B cell (primary cell): ENCODE measurements at places on chromosomes 5 and 9. TPM values are rescaled to one million over a fixed set of nuclear protein-coding genes. Genes with fewer than 3 reads are reported as not detected.

Gene CHMP5
- 15.3 and 20.4 TPM in 2 replicates for polyA plus RNA-seq

Gene CYSRT1
- polyA plus RNA-seq = 0.51 and 0.68 TPM in 2 replicates

Gene PDE8B
- polyA plus RNA-seq = not detected in 2 replicates

Gene SPATA24
- 2.0 and 4.6 TPM in 2 replicates for polyA plus RNA-seq

Gene TRIM41
- 28.4 and 32.6 TPM in 2 replicates for polyA plus RNA-seq

- DNase-seq = peak; percentile 82
Observed at GRCh38 chr5:131417240-131417869, 153.5 kb downstream of the CDC42SE2 start.

DNA sequence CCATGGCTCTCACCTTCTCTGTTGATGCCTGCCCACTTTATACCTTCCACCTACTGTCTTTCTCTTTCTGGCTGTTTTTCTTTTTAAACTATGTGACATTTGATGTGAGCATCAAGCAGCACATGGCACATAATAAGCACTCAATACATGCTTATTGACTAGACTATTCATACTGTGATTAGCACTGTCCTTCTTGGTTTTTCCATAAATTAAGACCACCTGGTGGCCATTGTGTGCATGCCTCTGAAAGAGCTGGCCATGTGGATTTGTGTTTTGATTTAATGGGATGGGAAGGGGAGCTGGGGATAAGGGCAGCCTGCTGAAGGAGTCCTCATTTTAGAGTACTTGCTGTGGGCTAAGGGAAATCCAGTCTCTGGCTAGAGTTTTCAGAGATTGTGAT, 79.4 kb downstream of the ARHGEF28 start:
- no peak for DNase-seq

DNA sequence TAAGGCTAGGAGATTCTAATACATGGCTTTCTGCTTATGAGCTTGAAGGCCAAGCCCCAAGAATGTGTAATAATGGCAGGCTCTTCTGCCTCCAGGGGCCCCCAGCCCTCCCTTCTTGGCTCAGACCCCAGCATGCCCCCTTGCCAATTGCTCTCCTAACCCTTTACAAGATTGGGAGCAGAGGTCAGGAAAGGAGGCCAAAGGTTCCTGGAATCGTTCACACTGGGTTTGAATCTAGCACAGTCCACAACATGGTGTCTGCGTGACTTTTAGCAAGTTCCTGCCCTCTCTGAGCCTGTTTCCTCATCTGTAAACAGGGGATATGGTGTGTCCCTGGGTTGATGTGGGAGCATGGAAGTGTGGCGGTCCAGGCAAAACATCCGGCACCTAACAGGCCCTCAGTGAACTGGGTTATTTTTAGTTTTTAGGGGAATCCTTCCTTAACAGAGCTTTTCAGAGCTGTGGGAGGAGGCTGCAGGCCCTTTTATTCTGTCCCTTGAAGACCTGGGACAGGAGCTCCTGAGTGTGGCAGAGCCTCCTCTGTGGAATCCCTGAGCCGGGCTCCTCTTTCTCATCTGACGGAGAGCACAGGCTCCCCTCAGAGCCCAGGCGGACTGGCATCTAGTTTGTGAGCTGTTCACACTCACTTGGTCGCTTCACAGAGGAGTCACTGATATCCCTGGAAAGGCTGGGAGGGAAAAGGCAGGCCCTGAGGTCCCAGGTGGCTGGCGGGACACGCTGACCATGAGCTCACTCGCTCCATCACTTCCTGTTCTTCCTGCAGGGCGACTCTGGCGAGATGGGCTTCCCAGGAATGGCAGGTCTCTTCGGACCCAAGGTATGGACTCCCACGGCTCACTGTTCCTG, 23.4 kb upstream of the ORM1 start:
- no peak for DNase-seq

DNA sequence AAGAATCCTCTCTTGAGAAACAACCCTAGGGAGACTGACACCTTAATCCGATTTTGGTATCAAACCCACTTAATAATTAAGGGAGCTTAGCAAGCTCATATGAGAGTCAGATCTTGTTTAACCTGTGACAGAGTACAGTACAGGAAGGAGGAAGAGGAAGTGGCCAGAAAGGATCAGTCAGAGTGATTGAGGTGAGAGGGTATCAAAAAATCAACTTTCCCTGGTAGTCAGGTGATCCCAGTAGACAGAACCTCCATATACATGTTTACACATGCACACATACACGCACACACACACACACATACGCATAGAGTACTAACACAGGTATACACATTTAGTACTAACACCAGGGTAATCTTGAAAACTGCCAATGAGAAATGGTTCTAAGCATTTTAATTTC, 56.8 kb downstream of the GLIS3 start:
- peak; percentile 3 for DNase-seq
